ENCODE measurements at places on chromosomes 12 and 14.
A peak's percentile ranks its signal among the peaks of the same experiment; 100 is the strongest.

- DNase-seq: no peak
These were observed 36.4 kb upstream of the VASH1 start for GRCh38 chr14:76724651-76725550.

- DNase-seq: no peak
These were observed 68.6 kb upstream of the FERMT2 start for GRCh38 chr14:53019406-53019805.

DNA sequence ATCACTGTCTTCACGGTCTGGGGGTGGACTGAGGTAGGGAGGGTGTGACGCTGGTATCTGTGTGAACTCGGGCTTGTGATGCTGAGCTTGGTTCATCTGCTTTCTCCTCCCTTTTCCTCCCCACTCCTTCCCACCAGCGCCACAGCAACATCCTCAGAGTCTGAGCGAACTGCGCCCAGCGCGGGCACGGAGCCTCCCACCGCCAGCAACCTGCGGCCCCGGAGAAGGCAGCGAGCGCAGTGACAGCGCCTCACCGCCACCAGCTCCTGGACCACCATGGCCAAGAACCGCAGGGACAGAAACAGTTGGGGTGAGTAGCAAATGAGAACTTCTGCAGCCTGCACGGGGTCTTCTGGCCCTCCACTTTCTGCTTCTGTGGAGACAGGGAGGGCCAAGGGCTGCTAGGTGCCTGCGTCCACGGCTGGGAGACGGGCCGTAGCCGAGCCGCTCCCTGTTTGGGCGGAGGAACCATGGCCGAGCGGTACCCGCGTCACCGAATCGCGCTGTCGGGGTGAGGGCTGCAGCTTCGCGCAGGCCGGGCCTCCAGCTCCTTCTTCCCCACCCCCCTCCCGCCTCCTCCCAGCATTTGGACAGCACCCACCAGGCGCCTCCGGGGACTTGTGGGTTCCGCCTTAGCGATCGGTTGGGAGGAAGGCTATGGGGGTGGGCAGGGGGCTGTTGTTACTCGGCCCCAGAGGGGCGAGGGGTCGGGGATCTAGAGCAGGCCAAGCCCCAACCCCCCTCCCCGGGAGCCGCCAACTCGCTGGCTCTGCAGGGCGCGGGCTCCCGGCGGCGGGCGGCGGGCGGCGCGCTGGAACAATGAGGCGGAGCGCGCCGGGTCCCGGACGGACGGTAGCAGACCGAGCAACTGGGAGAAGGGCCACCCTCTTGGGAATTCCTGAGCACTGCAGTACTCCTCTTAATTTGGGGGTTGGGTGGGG lies at the start of gene ATL1:
ATL1 (plus strand) TSS at position 156 of the 941 bp plus-strand sequence; CDS start at position 277, 121 bp downstream.
- DNase-seq: peak; percentile 18

- DNase-seq: no peak
These were observed 148.4 kb upstream of the SYT10 start for GRCh38 chr12:33587784-33588712.

- DNase-seq: no peak
These were observed 14.3 kb downstream of the KMT2D start for GRCh38 chr12:49046129-49046895.

DNA sequence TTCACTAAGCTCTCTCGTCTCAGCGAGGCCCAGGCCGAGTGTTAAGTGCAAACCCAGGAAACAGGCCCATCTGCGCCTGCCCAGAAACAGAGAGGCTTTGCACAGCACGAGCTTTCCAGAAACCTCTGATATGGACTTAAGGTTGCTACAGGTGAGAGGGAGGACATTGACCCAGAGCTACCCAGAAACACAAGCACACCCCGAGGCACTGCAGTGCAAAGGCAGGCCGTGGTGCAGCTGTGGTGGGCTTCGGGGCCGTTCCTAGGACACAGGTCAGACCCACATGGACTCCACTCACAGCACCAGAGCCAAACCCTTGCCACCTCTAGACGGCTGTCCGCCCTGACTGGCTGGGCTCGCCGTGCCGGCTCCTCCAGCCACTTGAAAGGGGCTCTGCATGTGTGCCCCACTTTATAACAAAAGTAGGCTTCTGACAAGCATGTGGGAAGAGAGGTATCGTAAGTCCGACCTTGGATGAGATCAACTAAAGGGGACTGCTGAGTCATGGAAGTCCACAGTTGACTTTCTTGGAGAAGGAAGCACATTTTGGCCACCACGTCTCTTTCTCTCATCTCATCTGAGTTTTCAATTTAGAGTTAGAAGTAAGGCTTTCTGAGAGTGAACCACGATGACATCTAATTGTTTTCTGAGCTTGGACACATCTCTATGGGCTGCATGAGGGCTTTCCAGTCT lies 38.2 kb downstream of the CACNA2D4 start:
- DNase-seq: no peak

DNA sequence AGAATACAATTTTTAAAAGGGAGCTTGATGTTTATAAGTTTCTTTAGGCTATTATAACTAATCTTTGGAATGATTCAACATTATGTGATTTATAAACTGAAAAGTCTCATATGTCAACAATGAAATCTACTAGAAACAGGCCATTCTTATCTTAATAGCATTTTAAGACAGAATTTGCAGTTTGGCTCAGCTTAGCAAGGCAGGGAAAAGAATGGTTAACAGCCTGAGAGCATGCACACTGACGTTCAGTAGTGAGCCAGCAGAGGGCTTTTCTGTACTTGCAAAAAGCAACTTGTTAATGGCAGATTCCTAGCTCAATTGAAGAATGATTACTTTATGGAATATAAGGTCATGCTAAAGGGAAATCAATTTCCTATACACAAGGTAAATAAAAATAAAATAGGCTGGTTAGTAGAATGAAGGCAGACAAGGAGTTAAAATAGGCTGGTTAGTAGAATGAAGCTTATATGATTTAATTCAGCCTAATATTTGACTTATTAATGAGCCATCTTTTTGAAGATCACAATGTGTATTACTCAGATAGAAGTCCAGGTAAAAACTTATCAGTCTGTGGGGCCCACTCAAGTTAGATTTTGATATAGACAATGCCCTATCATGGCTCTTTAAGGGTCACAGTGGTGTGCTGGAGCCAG lies 95.9 kb downstream of the OTOGL start:
- DNase-seq: no peak

DNA sequence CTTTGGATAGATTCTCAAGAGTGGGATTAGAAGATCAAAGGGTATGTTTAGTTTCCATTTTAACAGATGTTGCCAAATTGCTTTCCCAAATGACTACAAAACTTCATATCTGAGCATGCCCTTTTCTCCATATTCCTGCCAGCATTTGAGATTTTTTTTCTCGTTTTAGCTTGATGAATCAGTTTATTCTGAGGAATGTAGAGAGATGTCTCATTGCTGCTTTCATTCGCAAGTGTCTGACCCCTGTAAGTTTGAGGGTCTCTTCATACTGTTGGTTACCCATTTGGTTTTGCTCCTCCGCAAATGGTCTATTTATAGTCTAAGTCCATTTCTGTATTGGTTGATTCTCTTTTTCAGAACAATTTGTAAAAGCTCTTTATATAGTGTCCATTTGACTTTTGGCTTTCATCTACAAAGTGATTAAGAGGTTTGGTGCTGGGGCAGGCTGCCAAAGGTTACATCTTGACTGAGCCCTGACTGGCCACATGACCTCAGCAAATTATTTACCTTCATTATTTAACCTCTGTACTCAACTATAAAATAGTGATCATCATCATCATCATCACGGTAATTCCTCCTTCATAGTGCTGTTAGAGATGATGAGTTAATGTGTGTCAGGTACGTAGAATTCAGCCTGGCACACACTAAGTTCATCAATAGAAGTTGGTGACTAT lies 33.6 kb downstream of the HCAR2 start:
- no peak for DNase-seq

DNA sequence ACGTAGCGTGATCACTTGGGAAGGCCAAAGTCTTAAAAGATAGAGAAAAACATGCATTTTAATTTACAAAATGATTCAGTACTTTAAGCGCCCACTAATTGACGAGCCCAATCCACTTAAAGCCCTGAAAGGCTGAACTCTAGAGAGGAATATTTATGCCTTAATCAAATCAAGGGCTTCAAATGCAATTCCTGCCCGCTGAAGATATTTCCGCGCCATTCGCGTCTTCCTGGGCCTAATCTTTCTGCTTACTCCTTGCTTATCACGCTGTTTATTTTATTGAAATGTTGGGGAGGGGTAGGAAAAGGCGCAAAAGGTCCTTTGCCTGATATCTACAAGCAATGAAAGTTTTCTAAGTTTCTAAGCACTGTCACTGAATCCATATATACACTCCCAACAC lies 4.0 kb downstream of the TBX3 start:
- no peak for DNase-seq

DNA sequence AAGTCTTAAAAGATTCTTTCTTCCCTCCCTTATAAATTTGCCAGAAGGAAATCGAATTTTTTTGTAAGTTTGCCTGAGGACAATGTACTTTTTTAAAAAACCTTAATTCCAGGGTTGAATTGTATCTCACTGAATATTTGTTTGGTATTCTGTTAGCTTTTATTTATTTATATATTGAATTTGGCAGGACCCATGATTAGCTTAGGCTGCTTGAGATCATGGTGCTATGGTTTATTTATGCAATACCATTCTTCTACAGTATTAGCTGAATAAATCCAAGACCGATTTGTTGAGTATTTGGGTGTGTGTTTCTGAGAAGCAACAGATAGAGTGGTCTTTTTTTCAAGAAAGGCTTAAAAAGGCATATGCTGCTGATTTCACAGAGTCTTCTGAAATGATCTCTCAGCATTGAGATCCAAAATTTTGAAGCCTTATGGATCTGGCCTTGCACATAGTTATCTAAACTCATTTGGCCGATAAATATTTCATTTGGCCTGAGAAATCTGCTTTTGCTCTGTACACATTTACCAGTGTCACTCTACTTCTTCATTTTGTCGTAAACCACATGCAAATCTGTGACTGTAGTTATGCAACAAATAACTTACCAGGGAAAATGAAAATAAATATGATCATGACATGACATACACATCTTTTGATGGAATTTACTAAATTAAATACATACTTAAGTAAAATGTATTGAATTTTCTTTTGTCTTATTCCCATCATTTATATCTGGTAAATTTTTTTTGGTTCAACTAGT lies 265.8 kb upstream of the FLRT2 start:
- DNase-seq: no peak

- DNase-seq: no peak
These were observed 5.8 kb downstream of the ARHGEF40 start for GRCh38 chr14:21075719-21076437.

Data from activated CD4-positive, alpha-beta T cell treated with anti-CD3 and anti-CD28 coated beads, Interleukin-2, amount 50 U/mL, for 1 hour (primary cell).